CD4-positive, alpha-beta T cell treated with Interleukin-4 for 1 hour (primary cell): ENCODE measurements at places on chromosomes 5 and 9.
A peak's percentile ranks its signal among the peaks of the same experiment; 100 is the strongest.

DNA sequence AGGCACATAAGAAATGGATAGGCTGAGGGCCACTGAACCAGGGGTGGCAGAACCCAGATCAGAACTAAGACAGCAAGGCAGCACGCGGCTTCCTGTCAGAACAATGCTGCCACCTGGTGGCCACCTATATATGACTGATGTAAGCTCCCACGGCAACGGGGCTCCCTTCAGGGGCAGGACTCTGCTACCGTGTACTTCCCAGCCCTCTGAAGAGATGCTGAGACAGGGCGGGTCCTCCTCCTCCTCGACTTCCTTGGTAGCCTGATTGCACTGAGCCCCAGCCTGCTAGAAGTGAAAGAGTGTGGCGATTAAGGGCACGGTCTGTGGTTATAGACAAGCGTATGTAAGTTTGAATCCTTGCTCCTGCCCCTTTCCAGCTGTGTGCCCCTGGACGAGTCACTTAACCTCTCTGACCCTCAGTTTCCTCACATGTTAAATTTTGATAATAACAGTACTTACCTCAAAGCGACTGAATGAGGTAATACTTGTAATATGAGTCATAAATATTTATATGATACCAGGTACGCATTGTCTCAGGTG lies 13.3 kb downstream of the RPS14 start:
- DNase-seq, result peak; percentile 92

GRCh38 chr9:117526674-117527073 lies 111.8 kb upstream of the ASTN2 start:
- no peak for DNase-seq

GRCh38 chr9:19564396-19565061 lies 155.7 kb downstream of the ACER2 start:
- no peak for DNase-seq

DNA sequence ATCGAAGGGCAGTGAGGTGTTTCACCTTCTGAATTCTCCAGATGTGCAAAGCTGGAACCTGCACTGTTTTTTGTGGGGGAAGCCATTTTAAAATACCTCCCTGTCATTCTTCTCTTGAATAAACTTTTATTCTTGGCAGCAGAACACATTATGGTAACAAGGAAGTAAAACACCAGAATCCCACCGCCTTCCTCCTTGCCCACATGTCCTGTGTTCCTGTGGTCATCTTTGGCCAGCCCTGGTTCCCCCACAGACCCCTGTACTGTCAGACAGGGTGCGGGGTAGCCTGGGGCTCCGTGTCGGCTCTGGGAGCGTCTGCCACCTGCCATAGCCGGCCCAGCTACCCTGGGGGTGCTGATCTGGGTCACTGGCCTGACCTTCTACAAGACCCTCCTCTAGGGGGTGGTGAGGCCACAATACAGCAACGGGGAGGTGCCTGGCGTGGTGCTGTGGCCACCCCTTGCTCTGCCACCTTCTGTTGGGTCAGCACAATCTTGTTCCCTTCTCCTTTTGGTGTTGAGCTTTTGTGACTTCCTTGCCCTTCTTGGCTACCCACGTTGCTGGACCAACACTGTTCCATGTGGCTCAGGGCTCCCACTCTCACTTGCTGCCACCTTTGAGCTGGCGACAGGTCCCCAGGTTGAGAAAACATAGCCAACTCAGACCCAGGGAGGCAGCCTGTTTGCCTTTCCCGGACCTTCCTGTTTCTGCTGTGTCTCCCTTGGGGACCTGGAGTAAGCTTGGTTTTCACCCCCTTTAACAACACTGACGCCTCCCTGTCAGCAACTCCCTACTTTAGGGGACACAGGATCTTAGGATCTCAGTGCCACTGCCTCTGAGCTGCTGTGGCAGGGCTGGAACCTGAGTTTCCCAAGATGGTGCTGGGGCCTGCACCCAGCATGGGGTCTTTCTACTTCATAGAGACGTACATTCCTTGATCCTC lies 4.8 kb downstream of the WNK2 start:
- DNase-seq, result no peak
